ENCODE measurements at places on chromosomes 7 and 10.
A peak's percentile ranks its signal among the peaks of the same experiment; 100 is the strongest.

GRCh38 chr7:127390186-127390816 lies 2.2 kb downstream of the ZNF800 start:
- no peak for DNase-seq

GRCh38 chr7:67788669-67789068 lies 792.0 kb downstream of the TYW1 start:
- no peak for DNase-seq

DNA sequence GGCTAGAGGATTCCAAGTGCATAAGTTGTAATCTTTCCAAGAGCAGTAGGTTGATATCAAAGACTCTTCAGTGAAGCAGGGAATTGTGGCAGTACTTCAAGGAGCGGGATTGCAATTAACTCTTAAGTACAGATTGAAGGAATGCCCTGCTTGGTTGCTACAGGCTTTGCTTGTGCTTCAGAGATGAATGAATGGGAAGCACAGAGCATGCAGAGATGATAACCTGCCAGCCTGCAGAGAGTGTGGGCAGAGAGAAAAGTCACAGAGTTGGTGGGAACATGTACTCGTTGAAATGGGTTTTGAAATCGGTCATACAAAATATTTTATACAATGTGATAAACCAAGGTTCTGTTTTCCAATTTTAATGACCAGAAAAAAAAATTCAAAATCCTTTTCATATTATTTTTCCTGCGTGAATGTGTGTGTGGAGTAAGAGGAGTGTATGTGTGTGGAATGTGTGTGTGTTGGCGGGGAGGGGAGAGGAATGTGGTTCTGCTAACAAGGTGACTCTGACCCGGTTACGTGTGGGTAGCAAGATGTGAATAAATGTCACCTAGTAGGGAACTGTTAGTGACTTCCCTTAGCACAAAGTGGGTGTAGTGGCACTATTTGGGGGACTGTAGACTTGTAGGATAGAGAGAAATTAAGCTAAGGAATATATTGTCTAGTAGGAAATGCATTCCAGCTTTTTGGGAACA lies 697.8 kb downstream of the GATA3 start:
- DNase-seq, result no peak

GRCh38 chr7:496528-497295 lies 22.9 kb downstream of the PDGFA start:
- DNase-seq, result no peak

GRCh38 chr7:37446371-37446770 lies 2.3 kb downstream of the ELMO1 start:
- DNase-seq, result peak; percentile 22

DNA sequence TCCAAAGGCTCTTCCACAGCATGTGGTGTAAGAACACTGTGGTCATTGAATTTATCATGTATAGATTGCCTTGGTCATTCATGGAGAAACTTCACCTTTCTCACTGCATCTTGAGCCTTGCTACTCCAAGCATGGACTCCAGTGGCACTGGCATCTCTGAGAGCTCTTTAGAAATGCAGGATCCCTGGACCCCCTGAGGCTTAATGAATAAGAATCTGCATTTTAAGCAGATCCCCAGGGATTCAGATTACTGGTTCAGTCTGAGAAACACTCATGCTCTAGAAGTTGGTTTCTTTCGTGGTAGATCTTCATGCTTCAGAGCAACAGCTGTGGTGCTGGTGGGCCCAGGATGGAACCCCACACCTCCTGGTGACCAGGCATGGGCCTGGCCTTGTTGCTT lies 63.2 kb downstream of the CFAP58 start:
- no peak for DNase-seq

DNA sequence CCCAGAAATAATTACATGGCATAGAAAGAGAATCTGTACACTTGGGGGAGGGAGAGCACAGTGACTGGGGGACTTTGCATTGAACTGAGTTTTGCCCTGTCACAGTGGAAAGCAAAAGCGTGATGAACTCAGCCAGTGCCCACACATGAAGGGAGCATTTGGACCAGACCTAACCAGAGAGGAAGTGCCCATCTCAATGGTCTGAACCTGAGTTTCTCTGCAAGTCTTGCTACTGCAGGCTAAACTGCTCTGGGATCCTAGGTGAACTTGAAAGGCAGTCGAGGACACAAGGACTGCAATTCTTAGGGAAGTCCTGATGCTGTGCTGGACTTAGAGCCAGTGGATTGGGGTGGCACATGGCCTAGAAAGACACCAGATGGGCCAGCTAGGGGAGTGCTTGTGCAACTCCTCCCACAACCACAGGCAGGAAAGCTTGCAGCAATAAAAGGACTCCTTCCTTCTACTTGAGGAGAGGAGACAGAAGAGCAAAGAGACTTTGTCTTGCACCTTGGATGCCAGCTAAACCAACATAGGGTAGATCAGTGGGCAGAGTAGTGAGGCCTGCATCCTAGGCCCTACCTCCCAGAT lies 259.0 kb downstream of the GRM8 start:
- no peak for DNase-seq

GRCh38 chr7:55457801-55458200 lies 92.7 kb downstream of the LANCL2 start:
- no peak for DNase-seq

DNA sequence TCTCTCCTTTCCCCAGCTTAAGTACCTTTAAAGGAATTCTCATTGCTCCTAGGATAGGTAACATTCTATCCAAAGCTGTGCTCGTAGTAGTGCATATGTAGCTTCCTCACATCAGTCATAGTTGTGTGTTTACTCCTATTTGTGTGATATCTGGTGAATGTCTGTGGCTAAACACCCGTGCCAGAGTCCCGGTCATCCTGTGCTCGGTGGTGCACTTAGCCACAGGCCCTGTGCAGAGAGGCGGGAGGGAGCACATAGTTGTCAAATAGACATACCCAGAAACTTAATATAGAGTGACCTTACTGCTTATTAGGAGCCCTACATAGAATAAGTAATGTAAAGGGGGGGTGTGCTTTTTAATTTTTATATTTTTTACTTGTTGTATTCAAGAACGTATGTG lies 76.6 kb downstream of the RBM33 start:
- no peak for DNase-seq

- peak; percentile 68 for DNase-seq
Measured at GRCh38 chr10:16470747-16471146, 33.9 kb downstream of the PTER start.

- DNase-seq, result peak; percentile 21
Measured at GRCh38 chr7:149238051-149238450, 1.4 kb upstream of the ZNF212 start.

GRCh38 chr10:4109469-4109868 lies 324.5 kb upstream of the KLF6 start:
- no peak for DNase-seq

DNA sequence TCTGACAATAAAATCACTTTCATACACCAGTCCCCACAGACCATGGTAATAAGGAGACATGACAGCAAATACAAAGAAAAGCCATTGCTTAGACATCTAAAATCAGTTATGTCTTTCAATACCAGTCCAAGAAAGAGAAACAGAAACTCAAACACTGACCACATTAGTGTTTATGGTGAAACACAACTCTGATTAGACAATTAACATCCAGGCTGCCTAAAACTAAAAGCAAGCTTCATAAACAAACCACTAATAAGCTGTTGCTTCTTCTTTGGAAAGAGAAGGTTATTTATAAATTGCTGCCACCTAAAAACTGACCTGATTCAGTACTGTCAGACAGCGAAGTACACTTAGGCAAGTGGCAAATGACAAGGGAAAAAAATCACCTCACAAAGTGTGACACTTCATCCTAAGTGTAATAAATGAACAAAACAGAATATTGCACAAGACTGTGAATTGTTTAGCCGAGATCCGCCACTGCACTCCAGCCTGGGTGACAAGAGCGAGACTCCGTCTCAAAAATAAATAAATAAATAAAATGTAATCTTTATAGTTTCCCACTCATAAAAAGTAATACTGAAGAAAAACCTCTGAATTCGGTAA lies 277.4 kb downstream of the PARD3 start:
- DNase-seq, result no peak

GRCh38 chr7:133629701-133630100 lies 376.8 kb downstream of the EXOC4 start:
- no peak for DNase-seq

DNA sequence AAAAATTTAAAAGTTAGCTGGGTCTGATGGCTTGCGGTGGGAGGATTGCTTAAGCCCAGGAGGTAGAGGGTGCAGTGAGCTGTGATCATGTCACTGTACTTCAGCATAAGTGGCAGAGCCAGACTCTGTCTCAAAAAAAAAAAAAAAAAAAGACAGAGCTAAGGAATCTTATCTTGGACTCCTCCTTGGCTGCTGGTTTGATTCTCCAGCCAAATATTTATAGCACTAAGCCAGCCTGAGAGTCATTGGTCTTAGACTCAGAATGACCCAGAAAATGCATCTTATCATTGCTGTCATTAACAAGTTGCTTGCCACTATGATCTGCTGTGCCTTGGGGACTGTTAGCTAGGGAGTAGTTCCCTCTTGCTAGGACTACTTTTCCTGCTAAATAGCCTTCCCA lies 164.7 kb downstream of the GNAT3 start:
- no peak for DNase-seq

DNA sequence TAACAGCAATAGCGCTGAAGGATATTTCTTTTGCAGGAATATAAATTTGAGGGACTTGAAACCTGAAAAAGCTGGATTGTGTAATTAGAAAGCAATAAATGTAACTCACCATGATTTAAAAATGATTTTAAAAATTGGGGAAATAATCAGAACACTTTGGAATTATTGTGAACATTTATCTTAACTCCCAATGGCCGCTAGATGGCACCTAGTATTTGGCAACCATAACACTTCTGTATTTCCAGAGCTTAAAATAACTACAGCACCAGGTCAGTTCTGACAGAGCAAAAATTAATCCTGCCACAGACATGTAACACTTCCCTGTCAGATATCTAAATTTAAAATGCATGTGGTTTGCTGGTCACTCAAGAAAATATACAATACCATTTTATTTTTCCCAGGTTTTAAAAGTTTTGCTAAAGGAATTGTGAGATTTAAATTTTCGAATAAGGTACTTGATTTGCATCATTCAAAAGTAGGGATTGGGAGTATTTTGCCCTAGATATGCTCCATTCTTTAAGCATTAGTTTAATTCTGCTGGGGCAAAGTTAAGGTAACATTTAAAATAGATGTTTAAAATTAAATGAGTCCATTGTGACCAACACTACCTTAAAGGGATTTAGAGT lies 144.5 kb downstream of the PPP1R3A start:
- peak; percentile 46 for DNase-seq

DNA sequence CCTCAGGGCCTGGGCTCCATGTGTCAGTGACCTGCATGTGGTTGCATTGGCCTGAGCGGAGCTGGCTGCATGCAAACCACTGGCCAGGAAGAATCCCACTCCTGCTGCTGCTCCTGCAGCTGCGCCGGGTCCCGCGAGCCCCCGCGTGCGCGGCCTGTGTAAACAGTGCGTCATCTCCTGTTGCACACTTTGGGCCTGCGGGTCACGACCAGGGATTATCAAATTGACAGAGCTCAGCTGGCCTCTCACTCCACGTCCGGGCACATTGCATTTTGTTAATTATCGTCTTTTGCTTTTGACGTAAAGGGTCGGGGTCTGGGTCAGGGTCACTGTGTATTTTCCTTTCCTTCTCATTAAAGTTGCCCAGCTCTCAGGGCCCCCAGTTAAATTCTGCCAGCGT lies 132.6 kb downstream of the RGS10 start:
- DNase-seq, result peak; percentile 50

- DNase-seq, result no peak
Measured at GRCh38 chr10:78515038-78515872, 481.6 kb downstream of the RPS24 start.

GRCh38 chr10:28959850-28960501 lies 282.7 kb downstream of the BAMBI start:
- no peak for DNase-seq

Data from kidney capillary endothelial cell (primary cell).